ENCODE measurements at places on chromosomes 6 and 20. TPM values are rescaled to one million over a fixed set of nuclear protein-coding genes. Genes with fewer than 3 reads are reported as not detected.

The NINL gene
- 1.4 TPM for total RNA-seq

The WFDC10B gene
- not detected for total RNA-seq

The TRIM10 gene
- total RNA-seq = 0.08 TPM

The FAM83C gene
- not detected for total RNA-seq

- DNase-seq = no peak
Measured at GRCh38 chr20:31698803-31699718, 23.6 kb downstream of the BCL2L1 start.

DNA sequence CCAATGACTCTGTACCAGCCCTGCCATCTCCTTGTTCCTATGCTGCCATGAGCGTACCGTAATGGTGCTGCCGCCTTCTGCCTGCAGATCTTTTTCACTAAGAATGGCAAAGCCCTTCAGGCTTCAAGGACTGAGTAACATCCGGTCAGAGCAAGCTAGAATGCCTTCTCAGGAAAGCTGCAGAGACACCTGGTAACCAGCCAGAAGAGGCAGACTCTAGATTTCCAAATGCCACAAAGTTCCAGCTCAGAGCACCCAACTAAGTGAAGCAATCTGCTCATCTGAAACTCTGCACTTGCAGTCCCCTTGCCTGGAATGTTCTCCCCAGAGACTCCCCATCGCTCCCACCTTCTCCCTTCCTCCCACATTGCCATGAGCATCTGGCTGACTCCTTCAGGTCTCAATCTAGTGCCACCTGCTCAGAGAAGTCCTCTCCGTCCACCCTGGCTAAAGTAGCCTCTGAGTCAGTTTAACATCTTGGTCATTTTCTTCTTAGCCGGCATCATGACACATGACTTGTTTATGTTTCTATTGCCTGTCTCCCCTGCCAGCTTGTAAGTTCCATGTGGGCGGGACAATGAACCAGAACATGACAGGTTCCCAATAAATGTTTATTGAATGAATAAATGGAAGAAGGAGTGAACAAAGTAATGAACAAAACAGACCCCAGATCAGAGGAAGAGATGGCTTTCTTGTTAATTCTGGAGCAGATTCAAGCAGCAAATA, 6.9 kb upstream of the OCSTAMP start:
- DNase-seq = no peak

GRCh38 chr6:107656401-107656800, 166.5 kb downstream of the SOBP start:
- no peak for DNase-seq

DNA sequence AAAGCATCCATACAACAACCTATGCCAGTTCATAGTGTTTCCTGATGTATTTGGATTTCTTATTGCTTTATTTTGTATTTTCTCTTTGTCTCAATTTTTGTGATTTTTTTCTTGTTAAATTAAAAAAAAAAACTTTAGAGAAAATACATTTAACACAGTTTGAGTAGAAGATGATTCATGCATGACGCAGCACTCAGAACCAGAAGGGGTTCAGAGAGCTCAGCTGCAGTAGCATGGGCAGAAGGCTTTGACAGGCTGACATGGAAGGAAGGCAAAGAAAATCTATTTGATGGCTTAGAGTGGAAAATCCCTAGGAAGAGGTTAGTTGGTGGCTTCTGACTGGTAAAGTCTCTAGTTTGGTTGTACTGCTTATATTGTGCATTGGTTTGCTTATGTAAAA, 207.2 kb upstream of the STXBP5 start:
- DNase-seq = no peak

GRCh38 chr6:170047823-170048222, 243.1 kb downstream of the DLL1 start:
- DNase-seq = peak; percentile 56

- peak; percentile 29 for DNase-seq
Measured at GRCh38 chr6:7257521-7258230, 55.3 kb downstream of the SSR1 start.

GRCh38 chr6:68159433-68159832, 475.6 kb upstream of the ADGRB3 start:
- DNase-seq = no peak

DNA sequence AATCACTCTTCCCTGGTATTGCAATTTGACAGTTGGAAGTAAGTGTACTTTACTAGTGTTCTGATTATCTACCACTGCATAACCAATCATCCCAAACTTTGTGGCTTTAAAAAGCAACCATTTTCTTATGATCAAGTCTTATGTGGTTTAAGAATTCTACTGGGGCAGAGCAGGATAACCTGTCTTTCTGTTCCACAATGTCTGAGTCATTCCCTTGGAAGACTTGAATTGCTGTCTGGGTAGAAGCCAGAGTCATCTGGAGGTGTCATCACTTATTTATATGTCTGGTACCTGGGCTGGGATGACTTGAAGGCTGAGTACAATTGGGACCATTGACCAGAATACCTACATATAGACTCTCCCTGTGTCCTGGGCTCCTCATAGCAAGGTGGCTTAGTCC, 644.3 kb downstream of the HDGFL1 start:
- no peak for DNase-seq

GRCh38 chr20:8515810-8516435, 383.9 kb downstream of the PLCB1 start:
- DNase-seq = no peak

DNA sequence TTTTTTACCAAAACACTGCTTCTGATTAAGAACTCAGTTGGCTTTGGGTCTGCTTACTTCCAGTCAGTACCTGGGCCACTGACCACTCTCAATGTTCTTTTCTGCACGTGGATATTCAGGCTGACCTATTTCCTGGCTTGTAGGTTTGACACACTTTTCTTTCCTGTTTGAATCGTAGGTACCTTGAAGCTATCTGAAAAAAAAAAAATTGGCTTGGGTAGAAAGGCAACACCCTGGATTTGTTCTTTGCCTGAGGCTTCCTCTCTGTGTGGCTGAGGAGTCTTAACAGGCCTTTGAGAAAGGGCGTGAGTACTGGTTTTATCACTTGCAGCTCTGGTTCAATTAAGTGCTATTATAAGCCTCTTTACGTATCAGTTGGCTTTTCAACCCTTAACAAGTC, 60.6 kb upstream of the IL20RA start:
- no peak for DNase-seq

GRCh38 chr6:22327881-22328280, 31.0 kb upstream of the PRL start:
- DNase-seq = no peak

DNA sequence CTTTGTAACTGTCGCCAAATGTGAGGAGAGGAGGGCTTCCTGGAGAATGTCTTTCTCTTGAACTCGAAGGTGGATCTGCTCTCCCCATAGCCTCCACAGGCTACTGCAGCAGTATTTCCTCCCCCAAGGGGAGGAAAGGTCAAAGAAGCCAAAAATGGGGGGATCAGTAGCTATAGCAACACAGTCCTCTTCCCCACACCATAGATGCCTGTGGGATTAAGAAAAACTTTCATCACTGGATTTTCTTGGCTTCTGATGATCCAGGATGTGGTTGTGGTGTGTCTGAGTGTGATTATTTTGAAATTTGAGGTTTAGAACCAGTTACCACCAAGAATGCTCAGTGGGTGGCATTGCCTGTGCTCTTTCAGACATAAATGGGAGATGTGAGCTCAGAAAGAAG, 140.1 kb upstream of the SPACA1 start:
- DNase-seq = no peak

DNA sequence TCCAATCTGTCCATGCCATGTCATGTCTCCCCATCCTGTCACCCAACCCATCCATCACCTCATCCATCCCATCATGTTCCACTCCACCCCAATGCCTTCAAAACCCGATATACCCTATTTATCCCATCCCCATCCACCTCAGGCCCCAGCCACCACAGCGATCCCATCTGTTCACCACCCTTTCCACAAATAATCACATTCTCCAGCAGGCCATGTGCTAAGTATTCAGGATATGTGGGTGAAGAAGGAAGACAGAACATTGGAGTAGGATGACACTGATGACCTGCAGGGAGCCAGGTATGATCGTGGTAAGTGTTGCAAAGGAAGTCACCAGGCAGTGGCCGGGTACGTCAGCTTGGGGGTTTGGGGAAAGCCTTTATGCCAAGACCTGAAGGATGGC, 48.8 kb downstream of the NPEPL1 start:
- DNase-seq = no peak

- DNase-seq = no peak
Measured at GRCh38 chr6:37904590-37904989, 85.1 kb downstream of the ZFAND3 start.

DNA sequence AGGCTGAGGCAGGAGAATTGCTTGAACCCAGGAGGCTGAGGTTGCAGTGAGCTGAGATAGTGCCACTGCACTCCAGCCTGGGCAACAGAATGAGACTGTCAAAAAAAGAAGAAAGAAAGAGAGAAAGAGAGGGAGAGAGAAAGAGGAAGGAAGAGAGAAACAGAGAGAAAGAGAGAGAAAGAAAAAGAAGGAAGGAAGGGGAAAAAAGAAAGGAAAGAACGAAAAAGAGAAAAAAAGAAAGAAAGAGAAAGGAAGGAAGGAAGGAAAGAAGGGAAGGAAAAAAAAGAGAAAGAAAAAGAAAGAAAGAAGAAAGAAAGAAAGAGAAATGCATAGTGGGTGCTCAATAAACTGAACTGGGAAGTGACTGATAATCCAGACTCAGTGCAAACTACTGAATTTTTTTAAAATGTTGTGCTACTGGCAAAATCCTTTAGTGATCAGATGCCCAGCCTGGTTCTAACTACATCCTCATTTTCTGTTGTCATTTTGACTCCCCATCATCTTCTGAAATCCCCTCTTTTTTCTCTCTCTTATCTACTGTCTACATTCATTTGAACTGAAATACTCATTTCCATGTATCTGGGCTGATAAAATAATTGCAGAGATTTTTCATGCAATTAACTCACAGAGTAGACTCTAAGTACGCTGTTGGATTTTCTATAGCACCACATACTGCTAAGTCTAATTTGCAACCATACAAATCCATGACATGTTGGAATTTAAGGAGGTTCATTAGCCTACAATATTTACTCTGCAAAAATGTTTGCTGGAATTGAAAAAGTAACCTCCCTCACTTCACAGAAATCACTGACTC, 85.3 kb upstream of the HIVEP1 start:
- DNase-seq = no peak

- DNase-seq = no peak
Measured at GRCh38 chr6:163404825-163405265, 9.7 kb upstream of the QKI start.

DNA sequence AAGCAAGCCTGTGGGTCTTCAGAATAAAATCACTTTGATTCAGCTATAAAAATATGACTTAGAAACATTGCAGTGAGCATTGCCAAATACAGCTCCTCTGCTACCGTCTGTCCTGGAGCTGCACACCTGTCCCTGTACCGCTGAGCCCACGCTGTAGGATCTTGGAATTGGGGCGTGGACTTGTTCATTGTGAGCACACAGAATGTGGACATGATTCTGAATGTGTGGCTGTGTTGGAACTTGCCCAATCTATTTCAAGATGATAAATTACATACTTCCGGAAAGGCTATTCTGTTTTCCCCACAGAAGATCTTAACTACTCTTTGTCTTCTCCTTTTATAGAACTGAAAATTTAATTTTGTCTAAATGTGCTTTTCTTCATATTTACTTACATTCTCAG, 107.3 kb downstream of the UST start:
- no peak for DNase-seq

- no peak for DNase-seq
Measured at GRCh38 chr6:64081453-64081852, 445.9 kb downstream of the PHF3 start.

DNA sequence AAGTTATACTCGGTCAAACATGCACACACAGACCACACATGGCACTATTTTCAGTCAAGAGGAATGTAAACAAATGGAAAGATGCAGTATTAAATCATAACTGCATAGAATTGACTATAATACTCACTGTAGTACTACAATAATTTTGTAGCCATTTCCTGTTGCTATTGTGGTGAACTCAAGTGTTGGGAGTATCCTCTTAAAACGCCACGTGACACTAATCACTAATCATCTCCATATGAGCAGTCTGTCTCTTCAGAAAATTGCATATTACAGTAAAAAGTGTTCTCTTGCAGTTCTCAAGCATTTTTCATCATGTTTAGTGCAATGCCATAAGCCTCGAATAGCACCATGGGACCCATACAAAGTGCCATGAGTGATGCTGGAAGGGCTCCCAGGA, 258.7 kb upstream of the ID4 start:
- DNase-seq = no peak

- DNase-seq = peak; percentile 55
Measured at GRCh38 chr20:61937146-61937962, 128.3 kb downstream of the TAF4 start.

- no peak for DNase-seq
Measured at GRCh38 chr6:40492187-40492586, 95.0 kb downstream of the LRFN2 start.

All from cardiac septum (tissue), 1 donor.